ENCODE measurements at places on chromosomes 11 and 22.

DNA sequence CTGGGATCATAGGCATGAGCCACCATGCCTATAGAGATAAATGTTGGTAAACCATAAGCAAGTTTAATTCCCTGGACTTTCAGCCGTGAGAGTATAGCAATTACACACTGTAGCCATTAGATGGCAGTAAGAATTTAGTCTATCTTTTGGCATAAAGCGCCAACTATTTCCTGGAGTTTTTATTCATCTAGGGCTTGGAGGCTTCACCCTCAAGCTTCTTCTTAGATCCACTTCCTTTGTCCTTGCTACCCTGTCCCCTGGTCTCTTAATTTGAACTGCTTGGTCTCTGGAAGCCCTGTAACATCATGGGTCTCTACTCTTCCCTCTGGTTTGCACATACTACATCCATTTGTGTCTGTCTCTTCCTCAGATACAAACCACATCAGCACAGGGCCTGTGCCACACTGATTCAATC, 38.2 kb downstream of the OR10A6 start:
- DNase-seq = no peak

DNA sequence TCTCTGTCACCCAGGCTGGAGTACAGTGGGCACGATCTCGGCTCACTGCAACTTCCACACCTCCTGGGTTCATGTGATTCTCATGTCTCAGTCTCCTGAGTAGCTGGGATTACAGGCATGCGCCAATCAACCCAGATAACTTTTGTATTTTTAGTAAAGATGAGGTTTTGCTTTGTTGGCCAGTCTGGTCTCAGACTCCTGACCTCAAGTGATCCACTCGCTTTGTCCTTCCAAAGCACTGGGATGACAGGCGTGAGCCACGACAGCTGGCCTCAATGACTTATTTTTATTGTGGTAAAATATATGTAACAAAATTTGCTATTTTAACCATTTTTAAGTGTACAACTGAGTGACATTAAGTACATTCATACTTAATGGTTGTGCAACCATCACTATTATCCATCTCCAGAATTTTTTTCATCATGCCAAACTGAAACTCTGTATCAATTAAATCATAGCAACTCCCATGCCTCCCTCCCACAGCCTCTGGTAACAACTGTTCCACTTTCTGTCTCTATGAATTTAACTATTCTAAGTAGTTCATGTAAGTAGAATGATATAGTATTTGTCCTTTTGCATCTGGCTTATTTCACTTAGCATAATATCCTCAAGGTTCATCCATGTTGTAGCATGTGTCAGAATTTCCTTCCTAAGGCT, 50.7 kb upstream of the CWF19L2 start:
- no peak for DNase-seq

DNA sequence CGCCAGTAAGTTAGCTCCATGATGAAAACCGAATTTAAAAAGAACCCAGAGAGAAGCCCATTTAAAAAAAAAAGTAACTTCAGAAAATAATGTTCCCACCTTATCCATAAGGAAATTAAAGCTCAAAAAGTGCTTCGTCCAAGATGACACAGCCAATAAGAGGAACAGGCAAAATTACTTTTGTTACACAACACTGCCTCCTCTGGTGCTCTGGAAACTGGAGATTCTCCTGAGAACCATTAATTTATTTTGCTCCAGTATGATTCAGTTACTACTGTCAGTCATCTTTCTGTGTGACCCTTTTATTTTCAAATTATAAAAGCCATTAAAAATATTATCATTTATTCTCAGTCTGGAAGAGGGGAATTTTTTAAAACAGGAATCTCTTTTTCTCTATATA, 2.0 kb downstream of the IFT27 start:
- DNase-seq = no peak

- no peak for DNase-seq
Measured at GRCh38 chr11:59115553-59115952, 8.5 kb downstream of the FAM111B start.

GRCh38 chr11:44657836-44658505, 68.8 kb upstream of the TSPAN18 start:
- no peak for DNase-seq

- DNase-seq = no peak
Measured at GRCh38 chr22:30045901-30046715, 34.2 kb upstream of the HORMAD2 start.

GRCh38 chr11:4547416-4547815, 2.4 kb downstream of the OR52M1 start:
- DNase-seq = no peak

GRCh38 chr22:30351226-30351625, 5.5 kb downstream of the SF3A1 start:
- no peak for DNase-seq

GRCh38 chr22:46003271-46004091, 26.5 kb upstream of the WNT7B start:
- no peak for DNase-seq

DNA sequence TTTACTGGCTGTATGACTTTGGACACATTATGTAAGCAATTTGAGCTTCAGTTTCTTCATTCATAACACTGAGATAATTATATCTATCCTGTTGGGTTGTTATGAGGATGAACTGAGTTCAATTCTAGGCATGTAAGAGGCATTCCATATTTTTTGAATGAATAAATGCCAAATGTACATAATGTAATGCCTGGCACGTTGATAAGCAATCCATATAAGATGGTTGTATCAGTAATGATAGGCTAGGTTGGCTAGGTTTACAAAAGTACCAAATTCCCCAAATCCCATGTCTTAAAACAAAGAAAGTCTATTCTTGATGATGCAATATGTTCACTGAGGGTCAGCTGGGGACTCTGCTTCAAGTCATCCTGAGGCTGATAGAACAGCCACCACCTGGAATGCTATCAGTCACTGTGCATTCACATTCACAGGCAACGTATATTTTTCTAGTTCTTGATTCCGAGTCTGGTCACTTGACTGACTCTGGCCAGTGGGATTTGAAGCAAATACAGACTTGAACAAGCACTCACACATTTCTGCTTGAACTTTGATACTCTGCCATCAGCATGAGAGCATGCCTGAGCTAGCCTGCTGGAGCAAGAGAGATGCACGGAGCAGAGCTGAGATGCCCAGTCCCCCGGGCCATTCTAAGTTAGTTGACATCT, 104.0 kb upstream of the TIMP3 start:
- no peak for DNase-seq

GRCh38 chr22:43434275-43434927, 22.6 kb downstream of the MPPED1 start:
- DNase-seq = no peak

GRCh38 chr11:47236482-47236881, 12.1 kb downstream of the ACP2 start:
- no peak for DNase-seq

All from T follicular helper cell (primary cell).